Fibroblast of villous mesenchyme (primary cell): ENCODE measurements at places on chromosomes 13 and 19.

DNA sequence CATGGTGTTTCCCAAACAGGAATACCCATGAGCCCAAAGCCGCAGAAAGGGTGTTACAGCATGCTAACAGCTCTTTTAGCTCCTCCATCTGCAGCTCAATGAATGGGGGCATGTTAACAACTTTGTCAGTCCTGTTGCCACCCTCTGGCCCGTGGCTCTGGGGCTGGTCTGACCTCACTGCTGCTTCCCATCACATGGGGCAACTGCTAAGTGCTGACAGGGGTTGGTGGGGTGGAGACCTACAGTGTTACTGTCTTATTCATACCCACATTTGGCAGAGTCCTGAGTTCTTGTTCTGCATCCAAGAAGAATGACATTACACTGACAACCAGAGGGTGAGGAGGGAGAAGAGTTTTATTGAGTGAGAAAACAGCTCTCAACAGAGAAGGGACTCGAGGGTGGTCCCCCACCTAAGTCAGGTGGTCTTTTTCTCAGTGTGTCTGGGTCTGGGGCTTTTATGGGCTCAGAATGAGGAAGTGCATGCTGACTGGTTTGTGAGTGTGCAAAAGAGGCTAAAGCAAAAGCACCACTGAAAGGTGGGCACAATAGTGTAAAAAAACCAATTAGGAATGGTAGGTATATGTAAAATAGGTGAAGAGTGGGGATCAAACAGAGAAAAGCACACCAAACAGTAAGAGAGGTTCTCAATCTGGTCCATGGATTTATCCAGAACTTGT lies 1952.0 kb upstream of the PCDH20 start:
- no peak for DNase-seq

GRCh38 chr19:6271721-6272410 lies 7.9 kb downstream of the MLLT1 start:
- peak; percentile 86 for DNase-seq

GRCh38 chr19:43639519-43640423 lies at the start of gene CADM4:
Gene CADM4, minus strand, starts transcription at chr19:43639850. Its CDS starts 60 bp downstream, at chr19:43639790.
- no peak for DNase-seq

- peak; percentile 44 for DNase-seq
Measured at GRCh38 chr19:31348481-31349159, 616 bp downstream of the TSHZ3 start.

DNA sequence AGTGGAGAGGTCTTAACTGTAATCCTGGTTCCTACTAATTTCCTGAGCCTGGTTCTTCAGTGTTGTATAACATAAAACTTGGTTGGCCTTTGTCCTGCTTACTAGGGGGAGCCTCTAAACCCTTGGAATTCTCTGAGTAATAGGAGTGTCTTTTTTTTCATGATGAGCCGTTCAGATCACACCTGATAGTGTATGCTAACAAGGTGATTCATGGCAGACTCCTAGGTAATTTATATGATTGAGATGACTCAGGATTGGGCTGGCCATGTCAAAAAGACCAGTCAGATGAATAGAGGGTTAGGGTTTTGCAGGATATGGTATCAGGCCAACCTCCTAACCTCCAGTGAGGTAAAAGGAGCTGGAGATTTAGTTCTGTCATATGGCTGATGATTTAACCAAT lies 135.8 kb upstream of the KLF12 start:
- no peak for DNase-seq

GRCh38 chr13:111577208-111577828 lies 256.9 kb downstream of the TEX29 start:
- DNase-seq: no peak

GRCh38 chr19:52270266-52270885 lies 989 bp downstream of the ZNF766 start:
- DNase-seq: no peak

GRCh38 chr19:38211151-38211591 lies 12.9 kb downstream of the DPF1 start:
- DNase-seq: no peak

- peak; percentile 38 for DNase-seq
Measured at GRCh38 chr13:44932850-44933251, 56.4 kb downstream of the NUFIP1 start.

- no peak for DNase-seq
Measured at GRCh38 chr19:51686171-51686570, 7.0 kb upstream of the SPACA6 start.

- peak; percentile 69 for DNase-seq
Measured at GRCh38 chr13:20901668-20902437, 693 bp downstream of the XPO4 start.

DNA sequence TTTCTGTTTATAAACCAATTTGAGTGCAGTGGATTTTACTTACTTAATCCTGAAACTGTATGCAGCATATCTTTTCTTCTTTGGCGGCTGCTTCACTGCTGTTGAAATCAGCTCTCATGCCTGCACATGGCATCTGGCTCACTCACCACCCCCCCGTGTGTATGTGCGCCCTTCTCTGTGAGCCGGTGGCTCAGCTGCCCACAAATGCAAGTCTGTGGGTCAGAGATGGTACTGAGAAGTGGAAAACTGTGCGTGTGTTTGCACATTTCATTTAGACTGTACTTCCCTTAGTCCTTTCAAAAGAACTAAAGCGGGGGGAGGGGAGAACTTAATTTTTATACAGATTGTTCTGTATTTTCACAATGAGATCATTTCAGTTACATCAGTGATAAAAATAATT lies 307.6 kb downstream of the SHISA2 start:
- no peak for DNase-seq

GRCh38 chr19:35524181-35524837 lies 3.8 kb downstream of the SBSN start:
- DNase-seq: no peak
